ENCODE measurements at places on chromosomes 16 and 17. TPM values are rescaled to one million over a fixed set of nuclear protein-coding genes. Genes with fewer than 3 reads are reported as not detected.

PIMREG gene
- total RNA-seq, result not detected

DNA sequence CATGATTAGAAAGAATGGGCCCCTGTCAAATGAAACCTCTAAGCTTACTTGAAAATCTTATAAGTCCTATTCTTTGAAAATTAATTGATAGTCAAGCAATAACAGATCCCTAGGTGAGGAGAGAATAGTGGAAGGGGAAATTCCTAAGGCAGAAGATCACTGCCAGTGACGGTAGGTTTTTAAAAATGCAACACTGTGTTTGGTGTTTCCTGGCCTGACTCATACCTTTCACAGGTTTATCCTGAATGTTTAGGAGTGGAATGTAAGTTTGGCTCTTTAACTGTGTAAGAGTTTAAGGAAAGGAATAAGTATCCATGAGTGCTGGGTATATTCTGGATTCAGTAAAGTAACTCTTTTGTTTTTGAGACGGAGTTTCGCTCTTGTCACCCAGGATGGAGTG is 23.8 kb downstream of the HAPSTR1 start:
- DNase-seq, result no peak
- peaks cover 92% of the 10 kb centered on the region for H3K4me1 ChIP-seq
- H3K36me3 ChIP-seq, result peaks cover 17% of the 10 kb centered on the region
- H3K27ac ChIP-seq, result peak overlapping the region; percentile 87

SCIMP gene
- 2.8 TPM for total RNA-seq

DNA sequence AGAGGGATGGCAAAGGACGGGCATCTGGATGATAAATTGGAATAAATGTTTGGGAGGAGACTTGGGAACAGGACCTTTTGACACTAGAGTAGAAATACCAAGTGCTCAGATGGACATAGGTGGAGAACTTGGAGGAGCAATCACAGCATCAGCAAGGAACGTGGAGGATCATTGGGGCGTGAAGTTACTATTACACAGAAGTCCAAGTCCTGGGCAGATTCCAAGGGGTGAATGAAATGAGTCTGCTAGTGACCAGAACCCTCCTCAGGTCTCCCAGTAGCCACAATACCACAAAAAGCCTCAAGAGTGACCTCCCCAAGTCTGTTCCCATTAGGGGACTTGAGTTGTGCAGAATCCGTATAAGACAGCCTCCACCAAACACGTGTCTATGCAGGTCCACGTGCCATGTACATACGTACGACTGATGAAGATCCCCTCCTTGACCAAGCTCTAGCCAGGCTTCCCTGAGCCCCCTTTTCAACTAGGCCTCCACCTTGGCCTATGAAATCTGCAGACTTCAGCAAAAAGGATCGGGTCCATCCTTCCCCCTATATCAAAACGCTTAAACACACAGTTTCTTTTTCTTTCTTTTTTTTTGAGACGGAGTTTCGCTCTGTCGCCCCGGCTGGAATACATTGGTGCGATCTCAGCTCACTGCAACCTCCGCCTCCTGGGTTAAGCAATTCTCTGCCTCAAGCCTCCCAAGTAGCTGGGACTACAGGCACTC is 2.2 kb downstream of the C17orf67 start:
- H3K27ac ChIP-seq, result peak overlapping the region; percentile 84
- peaks cover 20% of the 10 kb centered on the region for H3K4me1 ChIP-seq
- peaks cover 36% of the 10 kb centered on the region for H3K36me3 ChIP-seq
- H3K27me3 ChIP-seq, result no peaks in the 10 kb centered on the region
- no peak for DNase-seq
- H3K4me3 ChIP-seq, result no peak overlapping the region

- H3K4me3 ChIP-seq, result peak within 1 kb of the TSS; percentile 84
- H3K27me3 ChIP-seq, result peaks cover 30% of the 10 kb centered on the region
- peaks cover 27% of the 10 kb centered on the region for H3K4me1 ChIP-seq
- DNase-seq, result no peak
Measured at GRCh38 chr16:1989209-1990100, at the start of gene SYNGR3. SYNGR3 (plus strand) TSS chr16:1989970; CDS start chr16:1990103, 133 bp downstream.

- H3K4me1 ChIP-seq, result peaks cover 2% of the 10 kb centered on the region
- H3K36me3 ChIP-seq, result no peaks in the 10 kb centered on the region
- no peak for DNase-seq
- no peak overlapping the region for H3K27ac ChIP-seq
Measured at GRCh38 chr17:19448341-19449268, 37.6 kb downstream of the RNF112 start.

GRCh38 chr17:69425978-69426377 is 11.5 kb downstream of the MAP2K6 start:
- no peak for DNase-seq
- H3K27me3 ChIP-seq, result no peaks in the 10 kb centered on the region
- H3K4me1 ChIP-seq, result peaks cover 30% of the 10 kb centered on the region
- no peak overlapping the region for H3K27ac ChIP-seq

- no peaks in the 10 kb centered on the region for H3K27me3 ChIP-seq
- no peak overlapping the region for H3K4me3 ChIP-seq
- no peaks in the 10 kb centered on the region for H3K4me1 ChIP-seq
- no peak for DNase-seq
- H3K36me3 ChIP-seq, result no peaks in the 10 kb centered on the region
Measured at GRCh38 chr17:72430611-72431432, 310.0 kb downstream of the SOX9 start.

- H3K4me3 ChIP-seq, result no peak overlapping the region
- no peak for DNase-seq
- H3K27ac ChIP-seq, result no peak overlapping the region
- H3K4me1 ChIP-seq, result no peaks in the 10 kb centered on the region
- peaks cover 2% of the 10 kb centered on the region for H3K27me3 ChIP-seq
- H3K36me3 ChIP-seq, result no peaks in the 10 kb centered on the region
Measured at GRCh38 chr17:70527364-70527888, 358.1 kb downstream of the KCNJ2 start.

- peaks cover 3% of the 10 kb centered on the region for H3K4me1 ChIP-seq
- no peaks in the 10 kb centered on the region for H3K27me3 ChIP-seq
- peaks cover 7% of the 10 kb centered on the region for H3K36me3 ChIP-seq
- DNase-seq, result no peak
- no peak overlapping the region for H3K4me3 ChIP-seq
- H3K27ac ChIP-seq, result no peak overlapping the region
Measured at GRCh38 chr17:39335704-39336223, 65.7 kb downstream of the FBXL20 start.

GRCh38 chr17:73160980-73161630 is 3.7 kb upstream of the SSTR2 start:
- H3K36me3 ChIP-seq, result no peaks in the 10 kb centered on the region
- H3K4me3 ChIP-seq, result no peak overlapping the region
- no peak for DNase-seq

DNA sequence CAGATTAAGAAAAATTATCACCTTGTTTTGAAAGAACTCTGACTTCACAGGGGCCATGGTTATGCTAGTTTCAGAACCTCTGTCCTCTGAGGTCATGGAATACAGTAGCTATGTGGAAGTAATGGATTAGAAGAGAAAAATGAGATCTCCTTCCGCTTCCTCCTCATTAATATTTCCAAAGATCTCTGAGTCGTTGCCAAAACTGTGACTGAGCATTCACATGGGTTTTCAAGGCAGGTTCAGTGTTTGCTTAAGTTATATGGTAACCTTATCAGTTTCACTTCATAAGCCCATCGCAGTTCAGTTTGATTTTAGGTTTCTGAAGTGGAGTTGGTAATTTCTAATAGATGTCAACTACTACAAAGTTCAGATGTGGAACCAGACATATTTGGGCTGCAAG is 321.2 kb upstream of the SOX9 start:
- no peak overlapping the region for H3K4me3 ChIP-seq
- no peaks in the 10 kb centered on the region for H3K27me3 ChIP-seq
- DNase-seq, result no peak
- H3K4me1 ChIP-seq, result no peaks in the 10 kb centered on the region

ICAM2 gene
- total RNA-seq, result 89.2 TPM

UMOD gene
- not detected for total RNA-seq

- no peak for DNase-seq
- no peak overlapping the region for H3K4me3 ChIP-seq
- no peak overlapping the region for H3K27ac ChIP-seq
- no peaks in the 10 kb centered on the region for H3K27me3 ChIP-seq
- H3K4me1 ChIP-seq, result peaks cover 8% of the 10 kb centered on the region
Measured at GRCh38 chr16:88484505-88485365, 31.7 kb downstream of the ZFPM1 start.

- DNase-seq, result no peak
- H3K4me1 ChIP-seq, result peaks cover 22% of the 10 kb centered on the region
- H3K36me3 ChIP-seq, result no peaks in the 10 kb centered on the region
- H3K27me3 ChIP-seq, result peaks cover 63% of the 10 kb centered on the region
Measured at GRCh38 chr17:49911719-49912118, 57.3 kb upstream of the DLX4 start.

DNA sequence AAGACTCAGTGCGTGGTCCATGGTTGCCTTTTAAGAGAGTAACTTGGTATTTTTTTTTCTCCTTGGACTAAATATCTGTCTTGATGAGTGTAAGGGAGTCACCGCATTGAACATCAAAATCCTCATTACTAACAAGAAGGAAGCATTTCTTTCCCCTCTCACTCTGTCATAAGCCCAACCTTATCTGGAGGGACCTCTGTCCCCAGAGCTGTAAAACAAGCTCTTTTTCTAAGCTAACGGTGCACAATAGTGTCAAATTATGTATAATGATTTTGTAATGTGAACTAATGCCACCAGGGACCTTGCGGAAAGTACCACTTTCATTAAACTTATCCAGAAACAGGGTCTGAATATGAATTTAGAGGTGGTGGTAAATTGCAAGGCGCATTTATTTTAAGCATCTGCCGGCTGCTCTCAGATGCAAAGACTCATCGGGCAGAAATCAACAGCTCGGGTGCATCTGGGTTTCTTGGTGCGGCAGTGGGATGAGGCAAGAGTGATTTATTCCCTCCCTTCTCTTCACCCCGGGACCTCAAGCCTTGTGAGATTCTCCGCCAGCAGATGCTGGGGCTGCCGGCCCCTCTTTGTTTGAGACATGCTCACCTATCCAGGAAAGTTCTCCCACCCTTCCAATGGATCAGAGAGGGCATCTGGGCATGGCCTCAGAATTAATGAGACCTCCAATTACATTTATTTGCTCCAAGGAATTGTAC is 95.2 kb upstream of the IRX3 start:
- no peak overlapping the region for H3K4me3 ChIP-seq
- no peaks in the 10 kb centered on the region for H3K36me3 ChIP-seq
- no peak for DNase-seq

GRCh38 chr17:39660397-39661385 is 4.5 kb upstream of the TCAP start:
- peak overlapping the region; percentile 81 for H3K4me3 ChIP-seq
- no peaks in the 10 kb centered on the region for H3K36me3 ChIP-seq
- H3K27me3 ChIP-seq, result no peaks in the 10 kb centered on the region
- peaks cover 52% of the 10 kb centered on the region for H3K4me1 ChIP-seq
- H3K27ac ChIP-seq, result peak overlapping the region; percentile 95

CHRNE gene
- 1.3 TPM for total RNA-seq

- peaks cover 31% of the 10 kb centered on the region for H3K27me3 ChIP-seq
- peaks cover 20% of the 10 kb centered on the region for H3K4me1 ChIP-seq
- H3K4me3 ChIP-seq, result peak overlapping the region; percentile 74
- H3K27ac ChIP-seq, result peak overlapping the region; percentile 56
- peak; percentile 39 for DNase-seq
Measured at GRCh38 chr17:8326511-8327302, 12.9 kb upstream of the ODF4 start.

GRCh38 chr17:80104321-80104955 is 3.1 kb downstream of the GAA start:
- no peaks in the 10 kb centered on the region for H3K27me3 ChIP-seq
- H3K4me1 ChIP-seq, result peaks cover 32% of the 10 kb centered on the region
- DNase-seq, result no peak
- H3K4me3 ChIP-seq, result no peak overlapping the region
- no peaks in the 10 kb centered on the region for H3K36me3 ChIP-seq

DNA sequence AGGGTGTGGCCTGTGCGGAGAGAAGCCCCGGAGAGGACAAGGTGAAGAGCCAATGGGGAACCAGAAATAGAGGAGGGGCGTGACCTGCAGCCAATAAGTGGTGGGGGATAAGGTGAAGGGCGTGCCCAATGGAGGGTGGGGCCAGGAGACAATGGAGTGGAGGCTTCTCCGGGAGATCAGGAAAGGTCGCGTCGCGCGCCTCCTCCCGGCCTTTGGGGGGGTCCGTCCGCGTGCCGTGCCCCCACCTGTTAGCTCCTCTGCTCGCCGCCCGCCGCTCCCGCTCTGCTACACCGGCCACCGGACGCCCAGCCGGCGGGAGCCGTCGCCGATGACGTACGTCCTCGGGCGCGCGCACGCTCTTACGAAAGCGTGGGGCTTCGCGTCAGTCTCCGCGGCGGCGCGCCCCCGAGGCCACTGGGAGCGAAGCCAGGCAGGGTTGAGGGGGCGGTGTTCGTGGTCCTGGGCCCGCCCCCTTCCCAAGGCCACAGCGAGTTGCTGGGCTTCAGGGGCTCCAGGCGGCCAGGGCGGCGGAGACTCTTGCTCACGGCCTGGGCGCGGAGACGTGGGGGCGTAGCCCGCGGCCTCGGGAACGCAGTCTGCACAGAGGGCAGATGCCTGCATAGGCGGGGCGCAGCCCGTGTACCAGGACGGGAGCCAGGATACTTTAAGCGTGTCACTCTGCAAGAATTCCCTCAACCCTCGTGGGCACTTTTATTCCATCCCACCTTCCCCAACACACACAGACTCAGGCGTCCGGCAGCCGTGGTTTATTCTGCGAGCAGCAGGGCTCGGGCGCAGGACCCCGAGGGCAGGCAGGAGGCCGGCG is at the start of gene MATCAP1:
Gene MATCAP1, minus strand, starts transcription at position 337 of the 826 bp plus-strand sequence. CDS start 3,353 bp downstream, outside the sequence.
- H3K27ac ChIP-seq, result peak within 1 kb of the TSS; percentile 66
- H3K36me3 ChIP-seq, result no peaks in the 10 kb centered on the region

GRCh38 chr16:87715658-87716057 is 50.1 kb downstream of the KLHDC4 start:
- peak overlapping the region; percentile 14 for H3K4me3 ChIP-seq
- DNase-seq, result no peak
- H3K27ac ChIP-seq, result no peak overlapping the region

EVI2A gene
- total RNA-seq, result 119 TPM

TMEM238L gene
- not detected for total RNA-seq

DNA sequence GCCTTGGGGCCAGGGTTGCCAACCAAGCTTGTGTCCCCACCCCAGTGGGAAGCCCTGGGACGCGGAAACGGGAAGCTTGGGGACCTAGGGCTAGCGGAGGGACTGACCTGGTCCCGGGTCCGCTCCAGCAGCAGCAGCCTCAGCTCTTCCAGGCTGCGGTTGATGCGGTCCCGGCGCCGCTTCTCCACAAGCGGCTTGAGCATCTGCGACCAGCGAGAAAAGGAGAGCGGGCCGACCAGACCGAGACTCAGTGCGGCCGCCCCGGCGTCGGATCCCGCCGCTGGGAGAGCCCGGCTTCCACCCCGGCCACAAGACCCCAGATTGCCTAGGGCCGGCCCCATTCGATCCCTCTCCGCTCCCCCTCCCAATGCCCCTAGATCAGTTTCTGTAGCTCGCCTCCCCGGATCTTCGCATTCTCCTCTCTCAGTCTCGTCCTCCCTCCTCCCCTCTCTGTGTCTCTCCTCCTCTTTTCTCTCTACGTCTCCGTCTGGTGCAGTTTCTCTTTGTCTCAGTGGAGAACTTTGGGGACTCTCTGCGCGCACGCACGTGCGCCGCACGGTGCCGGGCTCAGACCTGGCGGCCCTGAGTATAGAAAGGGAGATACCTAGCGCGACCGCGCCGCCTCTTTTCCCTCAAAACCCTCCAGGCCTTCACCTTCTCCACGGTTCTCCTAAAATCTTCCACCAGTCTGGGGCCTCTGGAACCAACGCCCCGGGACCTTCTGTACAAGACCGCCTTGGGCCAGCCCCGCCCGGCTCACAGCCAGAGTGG is 797 bp downstream of the HES7 start:
- peak; percentile 51 for DNase-seq
- H3K4me3 ChIP-seq, result peak overlapping the region; percentile 96
- peaks cover 3% of the 10 kb centered on the region for H3K36me3 ChIP-seq
- peaks cover 37% of the 10 kb centered on the region for H3K27me3 ChIP-seq
- peaks cover 78% of the 10 kb centered on the region for H3K4me1 ChIP-seq

KRT24 gene
- total RNA-seq, result not detected

DBNDD1 gene
- 0.99 TPM for total RNA-seq

TSNAXIP1 gene
- total RNA-seq, result 1.0 TPM

IGSF6 gene
- total RNA-seq, result 0.69 TPM

RABEP1 gene
- total RNA-seq, result 57.3 TPM

CRISPLD2 gene
- total RNA-seq, result not detected
